ENCODE measurements at places on chromosomes 12 and 14.

- no peak for DNase-seq
Observed at GRCh38 chr14:100359881-100360280, 36.7 kb downstream of the SLC25A47 start.

- no peak for DNase-seq
Observed at GRCh38 chr12:28780096-28780495, 369.0 kb upstream of the FAR2 start.

DNA sequence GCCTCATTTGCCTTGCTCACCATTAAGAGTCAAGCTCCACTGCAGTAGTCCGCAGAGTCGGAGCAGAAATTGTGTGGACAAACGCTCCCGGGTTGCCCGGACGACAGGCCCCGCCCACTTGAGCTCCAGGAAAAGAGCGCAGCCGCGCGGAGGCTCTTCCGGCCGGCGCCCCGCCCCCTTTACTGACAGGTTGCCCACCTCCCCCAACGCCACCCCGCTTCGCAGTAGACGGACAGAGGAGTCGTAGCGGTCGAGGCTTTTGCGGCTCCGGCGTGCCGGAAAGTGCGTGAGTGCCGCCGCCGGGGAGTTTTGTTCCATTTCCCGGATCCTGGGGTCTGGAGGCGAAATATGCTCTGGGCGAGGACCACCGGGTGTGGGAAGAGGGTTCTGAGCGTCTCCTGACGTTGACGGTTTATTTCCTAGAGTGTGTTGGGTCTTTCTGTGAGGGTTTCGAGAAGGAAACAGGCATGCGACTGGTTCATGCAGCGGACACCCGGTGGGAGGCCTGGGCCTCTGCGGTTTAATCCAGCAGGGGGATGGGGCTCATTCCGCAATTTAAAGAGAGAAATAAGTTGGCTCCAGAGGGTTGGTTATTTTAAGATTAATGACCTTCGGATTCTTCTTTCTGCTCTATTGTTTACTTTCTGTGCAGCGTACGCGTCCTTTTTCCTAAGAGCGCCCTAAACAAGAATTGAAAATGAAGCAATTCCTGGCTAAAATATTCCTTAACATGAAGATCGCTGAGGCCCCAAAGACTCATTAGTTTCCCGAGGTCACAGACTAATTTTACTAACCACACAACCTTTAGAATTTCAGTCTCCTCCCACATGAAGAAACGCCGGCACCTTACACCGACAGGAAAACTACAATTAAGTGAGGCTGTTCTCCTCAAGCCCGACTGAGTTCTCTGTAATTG is at the start of the genes DNAI7 and ETFRF1:
Gene DNAI7, minus strand, starts transcription at position 105 of the 916 bp plus-strand sequence. Its CDS starts 82 bp downstream, at position 23.
Gene ETFRF1, plus strand, starts transcription at position 182 of the 916 bp plus-strand sequence. CDS start 8,720 bp downstream, outside the sequence.
- peak; percentile 75 for DNase-seq

- DNase-seq: peak; percentile 78
Observed at GRCh38 chr12:93616584-93617101, 44.2 kb downstream of the SOCS2 start.

DNA sequence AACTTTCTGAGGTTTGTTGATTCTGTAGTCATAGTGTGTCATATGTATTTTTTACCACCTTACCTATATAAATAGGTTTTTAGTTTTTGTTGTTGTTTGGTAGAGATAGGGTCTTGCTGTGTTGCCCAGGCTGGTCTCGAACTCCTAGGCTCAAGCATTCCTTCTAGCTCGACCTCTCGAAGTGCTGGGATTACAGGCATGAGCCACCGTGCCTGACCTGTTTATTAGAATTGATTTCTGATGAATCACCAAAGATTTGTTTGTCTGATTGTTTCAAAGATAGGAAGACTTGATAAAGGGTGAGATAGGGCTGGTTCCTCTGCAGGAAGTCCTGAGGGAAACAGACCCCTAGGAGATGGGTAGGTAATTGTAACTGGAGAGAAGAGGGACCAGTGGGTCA is 481.6 kb downstream of the PCNX1 start:
- DNase-seq: no peak

- no peak for DNase-seq
Observed at GRCh38 chr12:47164724-47165439, 85.1 kb upstream of the AMIGO2 start.

DNA sequence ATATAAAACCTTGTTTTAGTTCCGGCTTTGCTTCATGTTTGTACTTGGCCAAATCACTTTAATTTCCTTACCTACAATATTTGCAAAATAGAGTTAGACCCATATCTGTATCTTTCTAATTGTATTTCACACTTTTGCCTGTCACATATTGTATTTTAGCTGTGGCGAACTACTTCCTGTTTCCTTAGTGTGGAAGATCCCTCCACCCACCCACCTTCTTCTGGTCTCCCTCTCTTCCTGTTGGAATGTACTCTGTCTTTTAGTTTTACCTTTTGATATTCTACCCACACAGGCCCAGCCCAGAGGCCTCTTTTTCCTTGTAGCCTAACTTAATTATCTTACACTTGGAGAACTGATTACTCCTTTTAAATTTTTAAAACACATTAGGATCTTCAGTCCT is 78.2 kb downstream of the SCN8A start:
- DNase-seq: no peak

- no peak for DNase-seq
Observed at GRCh38 chr14:87758876-87759275, 234.1 kb downstream of the GALC start.

DNA sequence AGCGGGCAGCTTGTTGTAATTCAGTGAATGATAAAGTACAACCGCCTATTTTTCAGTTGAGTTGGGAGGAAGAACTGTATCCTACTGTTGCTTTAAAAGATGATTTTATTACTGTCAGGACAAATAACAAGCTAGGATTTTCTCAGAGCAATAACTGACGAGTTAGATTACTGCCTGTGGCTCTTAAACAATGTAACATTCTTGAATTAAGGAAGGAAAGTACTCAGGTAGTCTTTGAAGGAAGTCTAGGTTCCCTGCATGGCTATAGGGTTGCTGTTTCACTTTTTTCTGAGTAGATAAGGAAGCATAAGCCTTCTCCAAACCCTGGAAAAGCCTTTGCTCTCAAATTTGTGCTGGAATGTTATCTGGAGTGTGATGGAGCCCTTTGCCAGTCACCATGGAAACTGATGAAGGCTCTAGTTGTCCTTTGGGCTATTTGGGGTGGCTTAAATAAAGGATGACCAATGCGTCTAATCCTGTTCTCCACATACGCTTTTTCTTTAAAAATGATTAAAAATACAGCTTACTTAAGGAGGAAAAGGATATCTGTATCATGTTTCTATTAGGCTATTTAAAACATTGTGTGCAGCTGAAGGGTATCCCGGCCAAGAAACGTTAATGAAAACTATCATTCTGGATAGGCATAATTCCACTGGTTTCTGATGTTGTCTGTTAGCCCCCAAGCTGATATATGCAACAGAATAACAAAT is 17.7 kb downstream of the NUBPL start:
- no peak for DNase-seq

GRCh38 chr14:80456209-80456608 is 244.9 kb upstream of the DIO2 start:
- DNase-seq: no peak

GRCh38 chr12:54564768-54565167 is 15.4 kb downstream of the PDE1B start:
- DNase-seq: peak; percentile 70

- no peak for DNase-seq
Observed at GRCh38 chr12:51449580-51450246, 25.1 kb downstream of the SLC4A8 start.

GRCh38 chr12:54442961-54443360 is 23.9 kb upstream of the ITGA5 start:
- no peak for DNase-seq

DNA sequence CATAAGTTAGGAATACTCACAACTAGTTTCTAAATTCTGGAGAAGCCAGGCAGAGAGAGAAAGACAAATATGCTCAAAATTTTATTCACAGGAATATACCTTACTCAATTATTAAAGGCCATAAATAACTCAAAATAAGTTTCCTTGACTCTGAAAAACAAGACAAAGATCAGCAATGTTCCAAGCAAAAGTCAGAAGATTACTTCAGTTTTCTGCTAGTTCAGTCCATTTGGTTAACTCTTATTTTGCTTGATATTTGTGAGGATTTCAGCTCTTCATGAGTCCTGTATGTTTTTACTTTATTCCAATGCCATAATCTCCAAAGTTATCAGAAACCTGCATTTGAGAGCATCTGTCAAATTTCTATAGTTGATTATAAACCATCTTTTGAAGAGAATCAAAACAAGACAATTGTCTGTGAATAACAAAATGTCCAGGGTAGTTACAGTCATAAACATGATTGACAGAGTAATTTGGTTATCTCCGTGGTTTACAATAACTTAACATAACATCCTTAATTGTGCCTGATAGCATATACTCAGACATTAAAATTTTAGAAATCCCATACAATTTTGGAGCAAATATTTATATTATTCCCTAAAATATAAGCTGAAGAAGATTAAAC is 17.1 kb downstream of the ASCL4 start:
- DNase-seq: no peak

GRCh38 chr12:30755395-30755762 is 628 bp upstream of the CAPRIN2 start:
- DNase-seq: no peak

DNA sequence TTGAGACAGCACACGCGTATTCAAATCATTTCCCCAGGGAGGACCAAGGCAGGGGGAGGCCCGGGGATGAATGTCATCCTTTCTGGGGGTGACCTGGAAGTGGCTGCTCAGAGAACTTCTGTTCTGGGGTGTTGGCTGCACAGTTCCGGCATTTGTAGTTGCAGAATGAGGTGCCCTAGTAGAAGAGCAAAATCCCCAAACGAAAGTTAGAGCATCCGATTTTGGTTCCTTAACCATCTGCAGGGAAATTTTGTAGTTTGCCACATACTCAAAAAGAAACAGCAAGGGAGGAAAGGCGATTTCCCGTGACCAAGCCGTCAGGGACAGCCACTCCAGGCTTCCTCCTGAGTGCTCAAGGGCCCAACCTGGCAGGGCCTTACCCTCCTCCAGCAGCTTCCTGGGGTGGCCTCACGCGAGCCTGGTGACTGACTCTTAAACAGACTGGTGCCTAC is 13.0 kb upstream of the TRAF3 start:
- DNase-seq: no peak

All from iPS DF 19.7 (cell line).